ENCODE measurements at places on chromosomes 12 and 14.

GRCh38 chr14:44896275-44897040 lies 65.3 kb downstream of the KLHL28 start:
- DNase-seq: no peak

- no peak for DNase-seq
These were observed 105.9 kb downstream of the FGD4 start for GRCh38 chr12:32505067-32505945.

- DNase-seq: no peak
These were observed 14.3 kb downstream of the RASSF8 start for GRCh38 chr12:25972783-25973182.

DNA sequence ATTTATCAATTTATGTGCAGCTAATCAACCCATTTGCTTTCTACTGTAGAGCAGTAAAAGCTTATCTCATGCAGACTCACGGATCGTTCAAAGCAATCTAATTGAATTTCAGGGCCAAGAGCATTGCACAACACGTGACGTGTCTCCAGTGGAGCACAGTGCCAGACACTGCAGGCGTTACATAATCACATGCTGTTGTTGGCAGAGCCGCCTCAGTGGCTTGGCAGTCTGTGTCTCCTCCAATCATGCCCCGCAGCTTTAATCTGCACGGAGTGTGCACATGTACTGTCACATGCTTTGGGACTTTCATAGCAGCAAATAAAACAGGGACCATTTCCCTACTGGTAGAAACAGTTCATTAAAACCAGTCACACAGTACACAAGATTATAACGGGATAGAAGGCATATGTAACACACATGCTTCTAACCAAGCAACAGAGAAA lies 309.3 kb downstream of the ITPR2 start:
- DNase-seq: no peak

DNA sequence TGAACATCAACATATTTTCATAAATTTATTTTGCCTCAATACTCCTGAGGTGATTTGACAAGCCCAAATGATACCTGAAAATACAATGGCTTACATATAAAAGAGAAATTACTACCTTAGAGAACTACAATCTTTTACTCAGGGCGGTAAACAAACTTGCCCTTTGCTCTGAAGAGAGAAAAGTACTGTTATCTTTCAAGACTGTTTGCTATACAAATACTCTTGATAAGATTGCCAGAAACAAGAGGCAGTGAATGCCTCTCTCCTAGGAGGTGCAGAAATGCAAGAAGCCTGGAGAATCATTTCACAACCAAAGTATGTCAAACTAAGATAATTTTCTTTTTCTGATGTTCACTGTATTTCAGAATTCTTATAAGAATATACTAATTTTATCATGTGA lies 160.3 kb downstream of the ALX1 start:
- no peak for DNase-seq

DNA sequence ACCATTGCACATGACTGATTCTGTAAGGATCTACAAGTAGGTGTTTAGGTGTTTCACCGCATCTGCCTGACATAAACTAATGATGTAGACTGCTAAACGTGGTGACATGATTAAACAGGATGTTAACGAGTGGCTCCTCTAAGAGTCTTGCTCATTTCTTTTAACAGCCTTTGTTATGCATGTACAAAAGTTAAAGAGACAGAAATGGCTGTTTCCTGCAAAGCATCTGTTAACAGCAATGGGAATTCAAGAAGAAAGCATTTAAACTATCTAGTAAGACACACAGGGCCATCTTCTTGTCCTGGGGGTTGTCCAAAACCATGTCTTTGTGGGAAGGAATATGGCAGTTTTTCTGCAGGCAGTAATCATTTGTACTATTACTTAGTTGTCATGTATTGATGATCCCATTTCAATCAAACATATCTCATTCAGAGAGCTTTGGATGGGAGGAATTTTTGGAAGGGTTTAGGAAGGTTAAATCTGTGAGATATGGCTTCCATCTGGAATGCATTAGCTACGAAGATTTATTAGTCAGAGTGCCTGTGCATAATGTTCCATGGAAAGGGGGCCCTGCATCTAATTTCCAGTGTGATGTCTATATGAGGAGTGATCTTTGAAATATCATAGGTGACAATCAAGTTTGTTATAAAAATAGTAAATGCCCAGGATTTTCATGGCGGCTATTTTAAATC lies 495.1 kb downstream of the EGLN3 start:
- DNase-seq: no peak

GRCh38 chr12:96274331-96274730 lies 80.2 kb downstream of the ELK3 start:
- no peak for DNase-seq

GRCh38 chr12:62977883-62978282 lies 42.9 kb upstream of the PPM1H start:
- no peak for DNase-seq

GRCh38 chr14:75188520-75189268 lies 12.3 kb upstream of the TMED10 start:
- DNase-seq: no peak

DNA sequence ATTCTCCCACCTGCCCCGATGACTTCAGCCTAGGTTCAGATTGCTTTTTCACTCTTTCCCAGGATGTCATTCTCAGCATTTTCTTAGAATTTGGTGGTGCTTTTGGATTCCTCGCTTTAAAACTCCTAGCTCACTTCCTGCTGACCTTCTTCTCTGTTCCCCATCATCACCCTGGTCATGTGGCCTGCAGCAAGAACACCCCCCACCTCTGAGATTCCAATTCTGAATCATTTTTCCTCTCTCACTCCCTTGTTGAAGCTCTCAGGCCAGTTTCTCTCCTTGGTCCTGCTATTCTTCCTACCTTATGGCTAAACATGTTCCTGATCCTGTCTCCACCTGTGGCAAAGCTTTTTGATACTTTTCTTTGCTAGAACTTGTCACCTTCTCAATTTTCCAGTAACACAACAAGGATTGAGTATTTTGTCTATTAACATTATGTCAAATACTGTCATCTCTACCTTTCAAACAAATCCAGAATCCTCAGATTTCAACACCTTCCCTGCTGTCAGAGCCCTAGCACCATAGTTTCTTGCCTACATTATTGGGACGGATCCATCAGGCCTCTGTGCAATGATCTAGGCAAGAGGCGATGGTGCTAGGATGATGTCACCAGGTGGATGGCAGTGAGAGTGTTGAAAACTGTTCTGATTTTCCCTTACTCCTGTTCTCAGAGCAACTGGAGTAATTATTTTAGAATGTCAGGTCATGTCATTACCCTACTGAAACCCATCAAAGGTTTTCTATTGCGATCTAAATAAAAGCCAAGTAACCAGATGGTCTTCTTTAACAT lies 233.7 kb downstream of the MON2 start:
- no peak for DNase-seq

DNA sequence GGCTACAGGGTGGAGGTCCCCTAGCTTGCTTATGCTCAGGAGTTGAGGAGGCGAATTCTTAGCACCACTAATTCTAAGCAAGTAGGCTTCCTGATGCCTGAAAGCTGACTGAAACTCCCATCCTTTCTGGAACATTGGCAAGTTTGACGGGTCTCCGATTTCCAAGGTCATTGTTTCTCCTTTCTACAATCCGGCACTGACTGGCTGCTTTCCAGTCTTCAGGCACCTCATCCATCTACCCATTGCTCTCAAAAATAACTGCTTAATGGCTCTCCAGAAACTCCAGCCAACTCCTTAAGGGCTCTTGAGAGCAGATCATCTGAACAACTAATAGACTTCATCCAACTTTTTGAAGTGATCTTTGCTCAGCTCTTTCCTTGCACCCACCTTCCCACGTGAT lies 13.3 kb downstream of the REM2 start:
- DNase-seq: no peak

- no peak for DNase-seq
These were observed 18.6 kb downstream of the TPCN1 start for GRCh38 chr12:113239811-113240331.

DNA sequence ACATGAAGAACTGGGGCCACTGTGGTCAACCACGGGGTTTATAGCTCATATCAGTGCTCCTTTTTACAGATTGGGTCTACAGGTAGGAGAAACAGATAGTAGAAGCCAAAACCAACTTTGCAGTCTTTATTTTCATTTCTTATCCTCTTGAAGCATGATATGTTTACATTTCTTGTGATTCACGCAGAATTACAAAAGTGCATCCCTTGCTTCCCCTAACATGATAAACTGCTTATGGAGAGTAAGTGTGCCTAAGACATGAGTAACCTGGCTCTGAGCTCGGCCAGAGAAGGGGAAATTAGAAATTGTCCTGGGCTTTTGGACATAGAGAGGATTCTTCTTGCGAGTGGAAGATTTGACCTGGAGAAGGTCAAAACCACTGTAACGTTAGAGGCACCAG lies 18.4 kb downstream of the PWP1 start:
- DNase-seq: no peak

GRCh38 chr12:16606201-16606849 lies 363 bp upstream of the LMO3 start:
- no peak for DNase-seq
